ENCODE measurements at places on chromosomes 2 and 18. TPM values are rescaled to one million over a fixed set of nuclear protein-coding genes. Genes with fewer than 3 reads are reported as not detected.
A peak's percentile ranks its signal among the peaks of the same experiment; 100 is the strongest.

- H3K4me1 ChIP-seq = no peaks in the 10 kb centered on the region
- H3K27ac ChIP-seq = no peak overlapping the region
- H3K36me3 ChIP-seq = no peaks in the 10 kb centered on the region
- H3K27me3 ChIP-seq = no peaks in the 10 kb centered on the region
- H3K4me3 ChIP-seq = no peak overlapping the region
These were observed 132.4 kb downstream of the PXDN start for GRCh38 chr2:1611886-1612285.

- H3K27ac ChIP-seq = no peak overlapping the region
- no peak overlapping the region for H3K4me3 ChIP-seq
- DNase-seq = no peak
These were observed 140.6 kb downstream of the VAPA start for GRCh38 chr18:10054366-10054765.

DNA sequence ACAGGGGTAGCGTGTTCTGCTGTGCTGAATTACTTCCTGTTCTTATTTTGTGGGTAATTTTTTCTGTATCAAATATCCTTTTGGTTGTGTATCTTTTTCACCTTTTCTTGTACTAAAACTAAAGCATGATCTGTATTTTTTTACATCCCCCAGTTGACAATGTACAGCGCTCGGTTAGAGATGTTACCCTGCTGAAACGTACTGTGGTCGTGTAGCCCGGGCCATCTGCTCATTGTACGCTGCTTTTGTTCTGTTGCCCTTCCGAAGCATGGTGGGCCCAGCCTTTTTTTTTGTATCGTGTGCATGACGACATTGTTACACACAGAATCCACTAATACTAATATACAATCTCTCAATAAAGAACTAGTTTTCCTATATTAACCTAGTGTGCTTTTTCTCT, 233.1 kb downstream of the HAUS1 start:
- no peak for DNase-seq
- no peaks in the 10 kb centered on the region for H3K36me3 ChIP-seq

GRCh38 chr2:12407160-12407559, 309.6 kb upstream of the TRIB2 start:
- no peaks in the 10 kb centered on the region for H3K36me3 ChIP-seq
- no peaks in the 10 kb centered on the region for H3K4me1 ChIP-seq
- H3K4me3 ChIP-seq = no peak overlapping the region
- DNase-seq = no peak
- H3K27me3 ChIP-seq = no peaks in the 10 kb centered on the region

GRCh38 chr2:128491692-128492244, 173.1 kb upstream of the HS6ST1 start:
- no peak for DNase-seq
- H3K4me1 ChIP-seq = no peaks in the 10 kb centered on the region
- H3K27ac ChIP-seq = no peak overlapping the region
- H3K27me3 ChIP-seq = no peaks in the 10 kb centered on the region

DNA sequence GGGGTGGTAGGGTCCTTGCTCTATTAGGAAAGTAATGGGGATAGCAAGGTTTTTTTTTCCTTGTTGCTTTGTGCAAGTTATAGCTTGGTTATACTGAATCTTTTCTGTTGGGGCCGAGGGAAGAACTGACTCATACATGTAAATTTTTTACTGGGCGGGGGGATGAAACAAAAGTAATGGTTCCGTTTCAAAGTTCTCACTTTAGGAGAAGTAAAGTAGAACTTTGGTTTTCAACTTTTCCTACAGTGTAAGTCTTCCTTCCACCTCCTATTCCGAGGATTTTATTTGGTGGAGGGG, 1.1 kb downstream of the AFTPH start:
- H3K36me3 ChIP-seq = no peaks in the 10 kb centered on the region
- no peaks in the 10 kb centered on the region for H3K27me3 ChIP-seq
- no peak for DNase-seq
- H3K4me3 ChIP-seq = peak overlapping the region; percentile 97

DNA sequence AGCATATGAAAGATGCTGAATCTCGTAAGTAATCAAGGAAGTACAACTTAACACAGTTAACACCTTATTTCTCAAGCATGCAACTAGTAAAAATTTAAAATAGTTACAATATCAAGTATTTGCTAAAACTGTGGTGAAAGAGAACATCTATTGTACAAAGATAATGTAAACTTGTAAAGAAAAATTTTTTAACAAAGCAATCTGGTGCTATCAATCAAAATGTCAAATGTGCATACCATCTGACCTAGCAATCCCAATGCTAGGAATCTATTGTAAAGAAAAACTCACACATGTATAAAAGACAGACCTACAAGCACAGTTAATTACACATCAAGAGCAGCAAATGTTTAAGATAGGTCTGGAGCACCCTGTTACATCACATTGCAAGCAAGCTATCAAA, 90.1 kb downstream of the SLC66A3 start:
- no peak overlapping the region for H3K4me3 ChIP-seq
- H3K27me3 ChIP-seq = no peaks in the 10 kb centered on the region
- H3K27ac ChIP-seq = no peak overlapping the region

DNA sequence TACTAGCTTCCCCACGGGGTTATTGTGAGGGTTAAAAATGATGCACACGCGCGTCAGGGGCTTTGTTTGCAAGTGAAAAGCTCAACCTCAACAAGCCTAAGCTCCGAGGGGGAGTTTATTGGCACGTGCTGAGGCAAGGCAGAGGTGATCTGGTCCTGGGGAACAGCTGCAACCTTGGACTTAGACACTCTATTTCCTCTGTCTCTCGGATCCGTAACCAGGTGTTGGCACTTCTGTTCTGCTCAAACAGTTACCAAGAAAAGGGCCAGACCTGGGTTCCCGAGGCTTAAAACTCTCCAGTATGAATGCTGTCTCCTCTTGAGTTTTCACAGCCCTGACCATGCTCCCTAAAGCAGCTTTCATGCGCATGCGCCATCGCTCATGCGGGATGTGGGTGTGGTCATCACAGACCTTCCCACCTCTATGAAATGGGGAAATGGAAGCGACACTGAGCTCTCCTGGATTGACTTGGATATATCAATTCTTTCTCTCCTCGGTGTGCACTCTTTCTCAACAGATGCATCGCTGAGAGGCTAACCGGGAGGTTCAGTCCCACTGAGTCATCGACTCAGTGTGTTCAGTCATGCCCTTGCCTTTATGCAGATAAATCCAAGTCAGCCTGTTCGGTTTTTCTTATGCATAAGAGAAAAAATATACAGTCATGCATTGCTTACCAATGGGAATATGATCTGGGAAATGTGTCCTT, 19.9 kb upstream of the RAB31 start:
- H3K36me3 ChIP-seq = no peaks in the 10 kb centered on the region
- DNase-seq = no peak
- no peak overlapping the region for H3K27ac ChIP-seq
- H3K4me1 ChIP-seq = no peaks in the 10 kb centered on the region

GRCh38 chr2:113976277-113976928, 86.5 kb downstream of the ACTR3 start:
- no peaks in the 10 kb centered on the region for H3K4me1 ChIP-seq
- H3K4me3 ChIP-seq = no peak overlapping the region
- no peak for DNase-seq
- H3K27ac ChIP-seq = no peak overlapping the region

DNA sequence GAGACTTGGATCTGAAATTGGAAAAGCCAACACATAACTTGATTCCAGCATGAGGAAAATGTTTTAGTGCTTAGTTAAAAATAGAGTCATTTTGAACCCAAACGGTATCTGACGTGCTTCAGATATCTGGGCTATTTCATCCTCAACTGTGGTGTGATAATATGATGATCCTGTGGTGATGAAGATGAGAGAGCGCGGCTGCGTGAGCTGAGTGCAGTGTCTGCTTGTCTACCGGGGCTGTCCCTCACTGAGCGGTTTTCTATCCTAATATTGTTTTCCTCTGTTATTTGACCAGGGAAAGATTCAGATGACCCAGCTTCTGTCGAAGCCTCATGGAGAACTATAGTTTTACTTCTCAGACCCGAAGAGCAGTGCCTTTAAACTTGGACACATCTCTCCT, 5.8 kb downstream of the TWIST2 start:
- H3K36me3 ChIP-seq = no peaks in the 10 kb centered on the region
- peaks cover 4% of the 10 kb centered on the region for H3K4me1 ChIP-seq
- DNase-seq = no peak
- H3K27ac ChIP-seq = no peak overlapping the region

GRCh38 chr2:204264085-204264553, 281.2 kb upstream of the PARD3B start:
- H3K27ac ChIP-seq = no peak overlapping the region
- no peak for DNase-seq
- H3K4me1 ChIP-seq = no peaks in the 10 kb centered on the region
- no peaks in the 10 kb centered on the region for H3K36me3 ChIP-seq
- no peak overlapping the region for H3K4me3 ChIP-seq

DNA sequence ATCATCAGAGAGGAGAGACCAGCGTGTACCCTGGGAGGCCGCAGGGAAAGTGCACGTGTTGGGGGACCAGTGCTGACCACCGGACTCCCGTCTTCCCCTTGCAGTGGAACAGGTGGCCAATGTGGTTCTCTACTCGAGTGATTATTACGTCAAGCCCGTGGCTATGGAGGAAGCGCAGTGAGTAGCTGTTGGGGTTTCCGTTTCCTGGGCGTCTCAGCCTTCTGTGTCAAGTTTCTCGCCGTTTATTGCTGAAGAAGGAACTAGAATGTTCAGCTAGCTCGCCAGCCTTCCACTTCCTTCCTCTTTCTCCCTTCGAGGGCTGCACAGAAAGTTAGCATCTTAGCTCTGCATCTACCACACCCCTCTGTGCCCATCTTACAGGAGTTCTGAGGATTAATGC, 22.8 kb upstream of the DGKD start:
- no peaks in the 10 kb centered on the region for H3K36me3 ChIP-seq
- no peak overlapping the region for H3K4me3 ChIP-seq

DNA sequence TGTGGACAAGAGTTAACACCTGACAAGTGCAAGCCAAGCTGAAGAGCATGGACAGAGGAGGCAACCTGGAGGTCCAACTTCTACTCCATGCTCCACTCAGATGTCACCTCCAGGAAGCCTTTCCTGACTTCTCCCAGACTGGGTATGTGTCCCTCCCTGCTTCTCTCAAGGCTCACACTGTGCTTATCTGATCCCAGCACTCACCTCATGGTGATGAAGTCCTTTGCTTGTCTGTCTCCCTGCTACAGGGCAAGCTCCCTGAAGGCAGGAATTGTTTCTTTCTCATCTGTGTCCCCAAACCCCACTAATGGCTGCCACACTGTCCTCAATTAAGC, 2.7 kb upstream of the SLC30A3 start:
- H3K4me1 ChIP-seq = peaks cover 23% of the 10 kb centered on the region
- no peak for DNase-seq
- no peak overlapping the region for H3K27ac ChIP-seq
- H3K27me3 ChIP-seq = peaks cover 22% of the 10 kb centered on the region
- no peak overlapping the region for H3K4me3 ChIP-seq

- no peaks in the 10 kb centered on the region for H3K4me1 ChIP-seq
- no peak overlapping the region for H3K4me3 ChIP-seq
- DNase-seq = no peak
- no peaks in the 10 kb centered on the region for H3K27me3 ChIP-seq
- no peak overlapping the region for H3K27ac ChIP-seq
- no peaks in the 10 kb centered on the region for H3K36me3 ChIP-seq
These were observed 44.9 kb downstream of the LINC00305 start for GRCh38 chr18:64103986-64104385.

GRCh38 chr2:145350011-145350410, 830.1 kb upstream of the ZEB2 start:
- no peak overlapping the region for H3K4me3 ChIP-seq
- H3K27me3 ChIP-seq = no peaks in the 10 kb centered on the region
- no peak overlapping the region for H3K27ac ChIP-seq
- H3K36me3 ChIP-seq = no peaks in the 10 kb centered on the region
- H3K4me1 ChIP-seq = no peaks in the 10 kb centered on the region
- no peak for DNase-seq

- no peaks in the 10 kb centered on the region for H3K27me3 ChIP-seq
- H3K4me1 ChIP-seq = no peaks in the 10 kb centered on the region
These were observed 559.8 kb upstream of the REG3G start for GRCh38 chr2:78465707-78466106.

DNA sequence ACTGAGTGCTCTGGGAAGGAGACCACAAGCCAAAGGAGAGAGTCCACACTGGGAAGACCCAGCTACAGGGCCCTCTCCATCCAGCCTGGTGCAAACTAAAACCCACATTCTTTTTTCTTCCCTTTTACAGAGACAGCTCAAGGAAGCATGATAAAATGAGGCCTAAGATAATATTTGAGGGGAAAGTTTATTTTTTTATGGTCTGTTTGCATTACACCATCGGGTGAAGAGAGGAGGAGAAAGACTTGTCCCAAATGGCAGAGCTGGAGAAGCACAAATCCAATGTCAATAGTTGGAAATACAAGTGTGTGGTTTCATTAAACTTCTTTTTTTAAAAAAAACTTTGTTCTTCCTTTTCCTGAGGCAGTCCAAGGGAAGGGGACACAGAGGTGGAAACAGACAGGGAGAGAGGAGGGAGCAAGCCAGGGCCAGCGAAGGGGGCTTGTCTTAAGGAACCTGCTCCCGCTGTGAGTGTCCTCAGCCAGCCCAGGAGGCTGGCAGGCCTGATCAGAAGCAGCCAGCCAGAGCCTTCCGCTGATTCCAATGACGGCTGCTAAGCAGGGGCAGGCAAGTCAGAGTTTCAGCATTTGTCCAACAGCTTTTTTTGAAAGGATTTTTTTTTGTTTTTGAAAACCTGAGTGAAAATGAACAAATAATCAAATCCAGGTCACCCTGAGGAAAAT, 203.8 kb upstream of the SIX2 start:
- H3K27me3 ChIP-seq = no peaks in the 10 kb centered on the region
- no peak overlapping the region for H3K4me3 ChIP-seq
- DNase-seq = no peak
- no peaks in the 10 kb centered on the region for H3K4me1 ChIP-seq
- H3K36me3 ChIP-seq = no peaks in the 10 kb centered on the region
- no peak overlapping the region for H3K27ac ChIP-seq

The PAX8 gene
- total RNA-seq = 5.6 TPM

The IL1F10 gene
- not detected for total RNA-seq

The SEH1L gene
- 14.4 TPM for total RNA-seq

The PLB1 gene
- 6.6 TPM for total RNA-seq

The ARHGAP15 gene
- 0.88 TPM for total RNA-seq

The IL1R2 gene
- total RNA-seq = 8.2 TPM

The STARD6 gene
- total RNA-seq = not detected

The DOK6 gene
- 0.26 TPM for total RNA-seq

The PDCD1 gene
- not detected for total RNA-seq
